ENCODE measurements at places on chromosomes 4 and X. TPM values are rescaled to one million over a fixed set of nuclear protein-coding genes. Genes with fewer than 3 reads are reported as not detected.

COL25A1 gene
- 5.0 TPM for total RNA-seq

UNC5C gene
- total RNA-seq = not detected

GTPBP6 gene
- total RNA-seq = 35.5 TPM

RHOXF2 gene
- not detected for total RNA-seq

ARAP2 gene
- total RNA-seq = 1.2 TPM

PABPC5 gene
- 0.46 TPM for total RNA-seq

PDE5A gene
- total RNA-seq = 25.5 TPM

SEPTIN6 gene
- 63.6 TPM for total RNA-seq

NXF2 gene
- total RNA-seq = not detected

CXCL6 gene
- 47.2 TPM for total RNA-seq

SMARCA1 gene
- total RNA-seq = 86.4 TPM

PASD1 gene
- not detected for total RNA-seq

LONRF3 gene
- 0.28 TPM for total RNA-seq

ANKRD37 gene
- 24.3 TPM for total RNA-seq

SLC34A2 gene
- not detected for total RNA-seq

UGT2A1 gene
- not detected for total RNA-seq

SPATA4 gene
- under 0.01 TPM for total RNA-seq

KLHL13 gene
- 0.46 TPM for total RNA-seq

ATP2B3 gene
- under 0.01 TPM for total RNA-seq

WAS gene
- 0.30 TPM for total RNA-seq

OPRPN gene
- total RNA-seq = not detected

STK32B gene
- 1.6 TPM for total RNA-seq

MAGEA8 gene
- not detected for total RNA-seq

AADAT gene
- total RNA-seq = 5.4 TPM

MAGED1 gene
- total RNA-seq = 207 TPM

MAPK10 gene
- 4.2 TPM for total RNA-seq

HMX1 gene
- not detected for total RNA-seq

TCEAL7 gene
- 15.9 TPM for total RNA-seq

EDA gene
- total RNA-seq = 0.23 TPM

MAGEB2 gene
- not detected for total RNA-seq

NHSL2 gene
- 1.5 TPM for total RNA-seq

SORBS2 gene
- 15.8 TPM for total RNA-seq

CXCL9 gene
- not detected for total RNA-seq

TCP11X1 gene
- total RNA-seq = not detected

RBPJ gene
- 136 TPM for total RNA-seq

CTAG1A gene
- not detected for total RNA-seq

WDR17 gene
- total RNA-seq = 2.7 TPM

FGB gene
- total RNA-seq = not detected

HSFX2 gene
- not detected for total RNA-seq

GAGE13 gene
- not detected for total RNA-seq

SASH3 gene
- not detected for total RNA-seq

PI4K2B gene
- 18.7 TPM for total RNA-seq

PLK4 gene
- total RNA-seq = 11.0 TPM

TMSB15A gene
- 2.4 TPM for total RNA-seq

IL3RA gene
- total RNA-seq = not detected

SLC25A43 gene
- 13.4 TPM for total RNA-seq

Measured in smooth muscle cell of the umbilical artery (primary cell).